Smooth muscle cell of trachea (primary cell): ENCODE measurements at places on chromosomes 3 and 15. TPM values are rescaled to one million over a fixed set of nuclear protein-coding genes. Genes with fewer than 3 reads are reported as not detected.

Gene C3orf62
- 1.3 and 2.3 TPM in 2 replicates for total RNA-seq

Gene ITPKA
- total RNA-seq = 5.3 and 5.5 TPM in 2 replicates

Gene SLC51A
- not detected in 2 replicates for total RNA-seq

Gene SLC38A3
- total RNA-seq = not detected in 2 replicates

Gene CCR5
- total RNA-seq = under 0.01 TPM in 2 replicates
